Activated naive CD4-positive, alpha-beta T cell (primary cell): ENCODE measurements at places on chromosomes 3 and 15.

- no peak for DNase-seq
These were observed 284.0 kb upstream of the TBL1XR1 start for GRCh38 chr3:177481329-177481728.

DNA sequence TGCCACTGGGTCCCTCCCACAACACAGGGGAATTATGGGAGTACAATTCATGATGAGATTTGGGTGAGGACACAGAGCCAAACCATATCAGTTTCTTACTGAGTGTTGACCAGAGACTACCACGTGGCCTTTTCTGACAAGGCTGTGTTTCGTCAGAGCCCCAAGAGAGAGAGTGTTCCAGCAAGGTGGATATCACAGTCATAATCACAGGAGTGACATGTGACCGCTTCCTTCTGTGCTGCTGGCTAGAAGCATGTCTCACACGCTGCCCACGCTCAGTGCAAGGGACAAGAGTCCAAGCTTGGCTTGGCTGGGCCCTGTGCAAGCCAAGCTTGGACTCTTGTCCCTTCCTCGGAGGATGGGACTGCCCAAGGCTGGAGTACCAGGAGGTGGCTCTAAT lies 103.2 kb downstream of the GABRG3 start:
- no peak for DNase-seq

- DNase-seq, result no peak
These were observed 12.5 kb upstream of the PLA2G4E start for GRCh38 chr15:42033214-42033873.

DNA sequence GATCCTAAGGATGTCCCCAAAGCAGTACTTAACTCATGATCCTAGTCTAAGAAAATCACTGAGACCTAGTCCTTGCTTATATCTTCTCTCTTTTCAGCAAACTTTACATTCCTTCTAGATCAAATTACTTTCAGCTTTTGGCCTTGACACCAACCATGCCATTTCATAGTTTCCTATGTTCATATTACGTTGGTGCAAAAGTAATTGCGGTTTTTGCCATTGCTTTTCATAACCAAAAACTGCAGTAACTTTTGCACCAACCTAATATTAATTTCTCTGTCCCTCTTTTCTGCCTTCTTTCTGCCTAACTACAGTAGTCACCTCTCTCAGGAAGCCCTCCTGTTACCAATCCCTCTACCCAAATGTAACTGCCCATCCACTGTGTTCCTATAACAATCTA lies 36.8 kb downstream of the CCDC191 start:
- DNase-seq, result no peak

DNA sequence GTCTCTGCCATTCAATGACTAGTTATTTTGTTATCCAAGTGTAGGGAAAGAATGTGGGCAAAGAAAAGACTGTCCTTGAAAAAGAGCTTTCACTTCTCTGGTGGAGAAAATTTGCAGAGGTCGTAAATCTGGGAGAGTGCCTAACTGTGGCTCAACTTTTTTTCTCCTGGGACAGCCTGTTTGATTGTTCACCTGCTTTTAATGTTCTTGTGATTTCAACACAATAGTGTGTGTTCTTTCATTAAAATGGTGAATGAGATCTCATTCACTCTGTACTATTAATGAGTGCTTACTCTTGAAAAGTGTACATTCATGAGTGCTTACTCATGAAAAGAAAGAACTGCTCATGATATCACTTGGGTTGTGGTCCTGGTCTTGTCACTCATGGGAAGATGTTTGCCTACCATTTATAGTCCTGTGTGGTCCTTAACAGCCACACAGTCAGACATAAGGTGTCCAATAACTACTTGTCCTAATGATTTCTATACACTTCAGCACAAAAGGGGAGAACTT lies 567.3 kb downstream of the GRM7 start:
- no peak for DNase-seq

DNA sequence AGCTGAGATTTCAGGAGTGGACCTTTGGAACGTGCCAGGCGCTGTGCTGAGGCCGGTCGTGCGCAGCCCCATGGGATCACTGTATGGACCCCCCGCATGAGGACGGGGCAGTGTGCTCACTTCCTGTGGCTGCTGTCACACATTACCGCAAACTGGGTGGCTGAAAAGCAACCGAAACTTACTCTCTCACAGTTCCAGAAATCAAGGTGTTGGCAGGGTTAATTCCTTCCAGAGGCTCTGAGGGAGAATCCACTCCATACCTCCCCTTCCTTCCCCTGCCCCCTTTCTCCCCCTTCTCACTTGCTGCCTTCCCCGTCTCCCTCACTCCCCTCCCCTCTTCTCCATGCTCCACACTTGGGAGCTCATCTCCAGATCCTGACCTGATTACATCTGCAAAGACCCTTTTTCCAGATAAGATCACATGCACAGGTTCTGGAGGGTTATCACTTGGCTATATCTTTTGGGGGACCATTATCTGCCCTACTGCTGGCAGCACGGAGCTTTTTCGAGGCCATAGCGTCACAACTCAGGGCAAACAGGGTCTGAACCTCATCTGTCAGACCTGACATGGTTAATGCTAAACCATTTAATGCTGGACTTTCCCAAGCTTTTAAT lies 41.2 kb downstream of the KLF13 start:
- DNase-seq, result no peak

- no peak for DNase-seq
These were observed 9.4 kb downstream of the UBR1 start for GRCh38 chr15:43096411-43096810.

GRCh38 chr3:12719541-12719940 lies 39.5 kb downstream of the TMEM40 start:
- DNase-seq, result no peak

GRCh38 chr15:47124430-47125102 lies 592.7 kb upstream of the SEMA6D start:
- no peak for DNase-seq

DNA sequence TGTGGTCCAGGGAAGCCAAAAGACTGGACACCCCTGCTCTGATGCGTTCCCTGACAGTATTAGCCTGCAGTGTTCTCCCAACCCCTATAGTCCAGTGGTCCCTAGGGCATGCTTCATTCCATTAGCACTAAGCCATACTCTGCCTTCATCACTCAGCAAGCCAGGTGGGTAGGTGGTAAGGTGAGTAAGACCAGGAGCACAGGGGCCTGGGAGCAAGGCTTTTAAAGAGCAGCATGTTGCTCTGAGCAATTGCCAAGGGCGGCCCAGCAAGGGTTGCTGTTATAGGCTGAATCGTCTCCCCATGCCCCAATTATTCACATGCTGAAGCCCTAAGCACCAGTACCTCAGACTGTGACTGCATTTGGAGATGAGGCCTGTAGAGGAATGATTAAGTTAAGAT lies 11.0 kb downstream of the CXCR6 start:
- no peak for DNase-seq

DNA sequence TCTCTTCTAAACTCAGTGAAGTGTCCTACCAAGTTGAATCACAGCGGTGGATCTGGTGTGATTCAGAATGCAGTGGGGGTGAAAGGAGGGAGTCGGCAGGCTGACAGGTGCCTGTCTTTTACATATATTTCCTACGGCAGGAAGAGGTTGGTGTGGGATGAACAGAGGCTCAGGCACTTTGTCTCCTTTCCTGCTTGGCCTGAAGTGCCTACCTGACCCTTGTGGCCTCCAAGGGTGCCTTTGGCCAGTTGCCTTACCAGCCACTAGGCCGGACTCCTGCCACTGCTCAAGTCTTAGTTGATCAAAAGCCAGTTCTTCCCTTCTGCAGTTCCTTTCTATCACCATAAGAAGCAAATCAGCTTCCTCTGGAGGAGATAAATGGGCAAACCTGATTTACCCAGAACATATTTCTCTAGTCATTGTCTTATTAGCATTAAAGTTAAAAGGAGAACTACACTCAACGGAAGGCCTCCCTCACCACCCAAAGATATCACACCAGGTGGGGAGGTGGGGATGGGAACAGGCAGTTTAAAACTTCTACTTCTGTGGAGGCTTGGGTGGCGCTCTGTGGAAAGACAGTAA lies 52.1 kb downstream of the CRTC3 start:
- DNase-seq, result no peak

GRCh38 chr3:185968168-185968567 lies 30.4 kb upstream of the TRA2B start:
- no peak for DNase-seq

GRCh38 chr3:16171825-16172224 lies 2.7 kb upstream of the GALNT15 start:
- DNase-seq, result no peak

GRCh38 chr3:171758109-171758508 lies 52.2 kb downstream of the PLD1 start:
- no peak for DNase-seq

- DNase-seq, result no peak
These were observed 42.7 kb downstream of the EXOG start for GRCh38 chr3:38538773-38539353.

- DNase-seq, result no peak
These were observed 4.5 kb upstream of the SEMA3B start for GRCh38 chr3:50264383-50264963.

DNA sequence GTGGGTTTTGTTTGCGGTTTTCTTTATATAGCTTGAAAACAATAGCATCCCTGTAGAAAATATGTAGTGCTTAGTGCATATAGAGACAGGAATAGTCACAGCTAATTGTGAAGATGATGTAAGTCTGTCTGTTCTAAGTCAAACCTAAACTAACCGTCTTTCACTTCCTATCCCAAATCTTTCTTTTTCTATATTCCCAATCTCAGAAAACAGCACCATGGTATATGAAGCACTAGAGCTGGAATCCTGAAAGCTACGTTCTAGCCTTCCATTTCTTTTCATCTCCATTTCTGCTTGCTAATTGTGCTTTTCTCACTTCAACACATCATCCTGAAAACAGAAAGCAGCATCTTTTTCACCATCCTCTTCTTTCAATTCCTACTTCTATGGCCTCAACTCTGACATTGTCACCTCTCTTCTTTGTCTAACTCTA lies 1235.5 kb downstream of the ROBO2 start:
- no peak for DNase-seq

DNA sequence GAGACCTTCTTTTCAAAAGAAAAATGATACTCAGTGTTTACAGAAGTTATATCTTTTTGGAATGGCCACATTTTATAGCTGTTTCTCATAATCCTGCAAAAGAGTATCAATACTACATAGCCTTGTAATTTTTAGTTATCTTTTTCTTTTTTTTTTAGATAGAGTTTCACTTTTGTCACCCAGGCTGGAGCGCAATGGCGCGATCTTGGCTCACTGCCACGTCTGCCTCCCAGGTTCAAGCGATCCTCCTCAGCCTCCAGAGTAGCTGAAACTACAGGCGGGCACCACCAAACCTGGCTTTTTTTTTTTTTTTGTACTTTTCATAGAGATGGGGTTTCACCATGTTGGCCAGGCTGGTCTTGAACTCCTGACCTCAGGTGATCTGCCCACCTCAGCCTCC lies 53.6 kb downstream of the ANKRD28 start:
- no peak for DNase-seq

DNA sequence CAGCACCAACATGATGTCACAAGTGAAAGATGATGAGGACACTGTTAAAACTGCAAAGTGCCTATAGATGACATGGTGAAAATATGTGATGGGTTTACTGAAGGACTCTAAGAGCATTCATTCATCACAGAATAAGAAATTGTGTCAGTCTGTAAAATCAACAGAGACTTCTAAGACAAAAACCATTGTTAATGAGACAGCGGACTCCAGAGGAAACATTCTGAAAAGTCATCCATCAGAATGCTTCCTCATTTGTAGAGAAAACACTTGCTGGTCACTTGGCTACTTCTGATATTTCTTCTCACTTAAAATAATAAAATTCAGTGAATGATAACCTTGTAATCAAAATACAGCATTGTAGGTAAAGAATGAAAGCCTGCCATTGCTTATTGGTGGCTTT lies 7.3 kb downstream of the PLSCR4 start:
- DNase-seq, result no peak

DNA sequence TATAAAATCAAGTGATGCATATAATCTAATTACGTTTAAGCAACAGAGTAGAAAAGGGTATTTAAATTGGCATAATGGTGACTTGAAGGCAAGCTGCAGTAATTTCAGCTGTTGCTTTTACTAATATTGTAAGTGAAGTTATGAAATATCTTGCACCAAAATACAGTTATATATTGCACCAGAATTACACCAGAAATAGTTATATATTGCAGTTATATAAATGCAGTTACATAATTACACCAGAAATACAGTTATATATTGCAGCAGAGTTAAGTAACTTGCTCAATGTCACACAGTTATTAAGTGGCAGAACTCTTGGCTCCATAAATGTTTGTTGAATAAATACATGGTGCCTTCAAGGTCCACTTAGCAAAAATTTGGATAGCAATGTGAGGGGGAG lies 51.4 kb downstream of the PCOLCE2 start:
- no peak for DNase-seq
